ENCODE measurements at places on chromosomes 13 and 19.

DNA sequence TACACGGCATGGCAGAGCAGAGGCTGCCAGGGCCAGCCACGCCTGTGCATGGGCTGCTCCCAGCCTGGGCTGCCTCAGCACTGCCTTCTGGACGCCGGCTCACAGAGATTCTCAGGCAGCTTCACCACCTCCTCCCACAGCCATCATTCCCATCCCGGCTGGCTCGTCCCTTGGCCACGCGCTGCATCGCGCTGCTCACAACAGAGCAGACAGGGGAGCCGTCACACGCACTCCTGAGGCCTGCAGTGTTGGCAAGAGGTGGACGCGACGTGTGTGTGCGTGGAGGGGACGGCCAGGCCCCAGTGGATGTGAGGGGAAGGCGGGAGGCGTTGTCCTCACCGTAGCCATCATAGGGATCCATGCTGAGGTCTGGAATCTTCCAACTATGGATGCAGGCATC, 7.6 kb upstream of the PRKD2 start:
- DNase-seq = no peak

- DNase-seq = no peak
Observed at GRCh38 chr19:34275705-34276104, 21.4 kb downstream of the GARRE1 start.

GRCh38 chr19:45150751-45151281, 10.0 kb downstream of the NKPD1 start:
- DNase-seq = no peak

DNA sequence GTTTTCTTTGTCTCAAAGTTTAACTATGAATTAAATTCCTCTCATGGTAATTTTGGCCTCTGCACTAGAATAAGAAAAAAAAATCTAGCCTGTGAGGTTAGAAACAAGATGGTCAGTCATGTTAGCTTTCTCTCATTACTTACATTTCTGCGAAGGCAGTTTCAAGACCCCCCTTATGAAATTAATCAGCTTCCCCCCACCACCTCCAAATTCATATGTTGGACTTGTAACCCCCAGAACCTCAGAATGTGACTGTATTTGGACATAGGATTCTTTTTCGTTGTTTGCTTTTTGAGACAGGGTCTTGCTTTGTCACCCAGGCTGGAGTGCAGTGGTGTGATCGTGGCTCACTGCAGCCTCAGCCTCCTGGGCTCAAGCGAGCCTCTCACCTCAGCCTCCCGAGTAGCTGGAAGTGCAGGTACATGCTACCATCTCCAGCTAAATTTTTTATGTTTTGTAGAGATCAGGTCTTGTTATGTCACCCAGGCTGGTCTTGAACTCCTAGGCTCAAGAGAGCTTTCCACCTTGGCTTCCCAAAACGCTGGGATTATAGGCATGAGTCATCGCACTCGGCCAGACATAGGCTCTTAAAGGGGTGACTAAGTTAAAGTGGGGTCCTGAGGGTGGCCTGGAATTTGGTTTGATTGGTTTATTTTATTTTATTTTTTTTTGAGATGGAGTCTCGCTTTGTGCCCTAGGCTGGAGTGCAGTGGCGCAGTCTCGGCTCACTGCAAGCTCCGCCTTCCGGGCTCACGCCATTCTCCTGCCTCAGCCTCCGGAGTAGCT, 1.4 kb downstream of the PLA2G4C start:
- no peak for DNase-seq
